ENCODE measurements at places on chromosomes 1 and 21. TPM values are rescaled to one million over a fixed set of nuclear protein-coding genes. Genes with fewer than 3 reads are reported as not detected.

Gene PKN2
- total RNA-seq: 82.8 TPM

GRCh38 chr1:30982431-30982830 is 73.9 kb upstream of the SDC3 start:
- no peak for DNase-seq
- H3K27me3 ChIP-seq: no peaks in the 10 kb centered on the region
- no peak overlapping the region for H3K27ac ChIP-seq

GRCh38 chr1:53368314-53369033 is 40.6 kb upstream of the LRP8 start:
- no peak overlapping the region for H3K4me3 ChIP-seq
- no peak for DNase-seq
- H3K27me3 ChIP-seq: peaks cover 43% of the 10 kb centered on the region
- no peaks in the 10 kb centered on the region for H3K4me1 ChIP-seq
- H3K27ac ChIP-seq: no peak overlapping the region

DNA sequence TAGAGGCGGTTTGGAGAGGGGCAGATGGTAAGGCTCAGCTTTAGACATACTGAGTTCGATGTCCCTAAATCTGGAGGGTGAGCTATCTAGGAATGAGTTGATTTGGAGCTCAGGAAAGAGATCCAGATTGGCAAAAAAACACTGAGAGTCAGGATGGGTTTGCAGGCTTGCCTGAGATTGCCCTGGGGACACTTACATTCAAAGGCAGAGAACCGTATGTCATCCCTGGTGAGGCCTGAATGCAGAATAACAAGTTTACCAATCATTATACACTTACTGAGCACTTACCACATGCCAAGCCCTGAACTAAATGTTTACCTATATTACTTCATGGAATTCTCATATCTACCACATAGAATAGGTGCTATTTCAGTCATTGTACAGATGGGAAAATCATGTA is 27.5 kb downstream of the TFAP2E start:
- DNase-seq: no peak
- H3K27ac ChIP-seq: no peak overlapping the region
- H3K27me3 ChIP-seq: no peaks in the 10 kb centered on the region
- H3K4me1 ChIP-seq: no peaks in the 10 kb centered on the region
- peaks cover 22% of the 10 kb centered on the region for H3K36me3 ChIP-seq
- no peak overlapping the region for H3K4me3 ChIP-seq

DNA sequence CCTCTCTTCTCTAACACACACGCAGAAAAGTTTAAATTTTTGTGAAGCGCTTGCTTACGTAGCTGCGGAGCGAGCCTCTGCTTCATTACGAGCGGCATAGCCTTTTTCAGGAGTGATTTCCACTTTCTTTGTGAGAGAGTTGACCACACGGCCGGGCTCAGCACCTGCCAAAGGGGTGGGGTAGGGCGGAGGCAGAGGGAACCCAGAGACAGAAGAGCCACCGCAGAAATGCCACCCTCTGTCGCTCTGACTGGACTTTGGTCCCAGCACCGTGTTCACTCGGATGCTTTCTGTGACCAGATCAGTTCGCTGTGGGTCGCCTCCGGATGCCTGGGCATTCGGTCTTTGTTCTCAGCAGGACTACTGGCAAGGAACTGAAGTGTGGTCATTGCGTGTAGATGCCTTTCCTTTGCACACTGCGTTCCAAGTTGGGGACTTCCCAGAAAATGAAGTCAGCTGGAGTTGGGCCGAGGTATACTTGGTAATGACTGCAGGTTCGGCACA is 883 bp downstream of the CHODL start:
- H3K4me1 ChIP-seq: no peaks in the 10 kb centered on the region
- peaks cover 3% of the 10 kb centered on the region for H3K36me3 ChIP-seq
- no peaks in the 10 kb centered on the region for H3K27me3 ChIP-seq
- DNase-seq: no peak

- H3K27ac ChIP-seq: no peak overlapping the region
- H3K36me3 ChIP-seq: no peaks in the 10 kb centered on the region
- H3K27me3 ChIP-seq: peaks cover 73% of the 10 kb centered on the region
Observed at GRCh38 chr1:165327538-165327937, 29.0 kb downstream of the LMX1A start.

DNA sequence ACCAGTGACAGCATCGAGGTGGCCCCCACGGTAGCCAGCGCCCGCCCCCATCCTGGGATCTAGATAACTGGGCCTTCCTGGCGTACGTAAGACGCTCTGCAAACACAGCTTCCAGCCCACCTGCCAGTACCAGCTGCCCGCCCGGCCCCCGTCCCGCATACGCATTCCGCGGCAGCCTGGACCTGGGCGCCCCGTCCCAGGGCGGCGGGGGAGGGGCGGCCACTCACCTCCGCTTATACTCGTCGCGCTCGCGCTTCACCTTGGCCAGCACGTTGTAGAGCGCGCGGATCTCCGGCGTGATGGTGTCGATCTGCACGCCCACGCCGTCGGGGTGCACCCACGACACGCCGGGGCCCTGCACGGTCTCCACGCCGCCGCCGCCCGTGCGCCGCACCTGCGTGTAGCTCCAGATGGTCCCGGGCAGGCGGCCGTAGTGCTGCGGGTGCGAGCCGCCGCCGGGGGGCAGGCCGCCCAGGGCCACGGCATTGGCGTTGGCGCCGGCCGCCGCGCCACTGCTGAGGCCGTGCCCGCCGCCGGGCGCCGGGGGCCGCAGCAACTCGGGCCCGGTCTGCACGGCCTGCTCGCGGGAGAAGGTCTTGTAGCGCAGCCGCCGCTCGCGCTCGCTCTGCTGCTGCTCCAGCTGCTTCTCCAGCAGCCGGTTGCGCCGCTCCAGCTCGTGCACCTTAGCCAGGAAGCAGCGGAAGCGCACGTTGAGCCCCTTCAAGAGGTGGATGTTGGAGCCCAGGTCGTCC is 859 bp downstream of the IFFO2 start:
- H3K4me1 ChIP-seq: peaks cover 29% of the 10 kb centered on the region
- H3K4me3 ChIP-seq: peak overlapping the region; percentile 77
- peaks cover 18% of the 10 kb centered on the region for H3K36me3 ChIP-seq
- peaks cover 8% of the 10 kb centered on the region for H3K27me3 ChIP-seq
- peak; percentile 27 for DNase-seq
- no peak overlapping the region for H3K27ac ChIP-seq
